ENCODE measurements at places on chromosomes 1 and 21.
A peak's percentile ranks its signal among the peaks of the same experiment; 100 is the strongest.

DNA sequence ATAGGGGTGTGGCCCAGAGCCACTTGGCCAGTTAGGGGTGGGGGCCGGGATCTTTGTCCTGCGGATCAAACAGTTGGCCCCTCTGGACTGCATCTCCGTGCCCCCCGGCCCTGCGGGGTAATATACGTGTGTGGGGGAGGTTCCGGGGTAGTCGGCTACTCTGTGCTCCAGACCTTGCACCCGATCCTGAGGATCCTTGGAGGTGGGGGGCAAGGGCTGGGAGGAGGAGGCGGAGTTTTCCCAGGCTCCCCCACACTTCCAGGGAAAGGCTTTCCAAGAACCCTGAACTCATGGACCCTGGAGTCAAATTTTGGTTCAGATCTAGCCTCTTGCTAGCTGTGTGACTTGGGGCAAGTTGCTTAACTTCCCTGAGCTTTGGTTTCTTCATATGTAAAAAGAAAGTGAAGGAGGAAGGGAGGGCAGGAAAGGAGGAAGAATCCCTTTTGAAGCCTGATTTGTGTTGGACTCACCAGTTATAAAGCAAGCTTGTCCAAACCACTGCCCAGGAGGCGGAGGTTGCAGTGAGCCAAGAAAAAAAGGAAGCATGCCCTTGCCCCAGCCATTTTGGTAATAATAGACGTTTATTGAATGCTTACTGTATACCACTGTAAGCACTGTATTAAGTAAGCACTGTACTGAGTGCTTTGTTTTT lies 686 bp downstream of the MIIP start:
- DNase-seq, result no peak

DNA sequence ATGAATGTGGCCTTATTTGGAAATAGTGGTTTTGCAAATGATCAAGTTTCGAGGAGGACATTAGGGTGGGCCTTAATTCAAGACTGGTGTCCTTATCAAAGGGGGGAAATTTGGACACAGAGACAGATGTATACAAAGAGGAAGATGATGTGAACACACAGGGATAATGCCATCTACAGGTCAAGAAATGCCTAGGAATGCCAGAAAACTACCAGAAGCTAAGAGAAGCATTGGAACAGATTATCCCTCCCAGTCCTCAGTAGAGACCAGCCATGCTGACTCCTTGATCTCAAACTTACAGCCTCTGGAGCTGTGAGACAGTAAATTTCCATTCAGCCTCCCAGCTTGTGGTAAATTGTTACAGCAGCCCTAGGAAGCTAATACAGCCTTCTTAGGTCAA lies 151.4 kb downstream of the PTGER3 start:
- no peak for DNase-seq

- DNase-seq, result no peak
These were observed 181.4 kb upstream of the B3GALT2 start for GRCh38 chr1:193367863-193368262.

DNA sequence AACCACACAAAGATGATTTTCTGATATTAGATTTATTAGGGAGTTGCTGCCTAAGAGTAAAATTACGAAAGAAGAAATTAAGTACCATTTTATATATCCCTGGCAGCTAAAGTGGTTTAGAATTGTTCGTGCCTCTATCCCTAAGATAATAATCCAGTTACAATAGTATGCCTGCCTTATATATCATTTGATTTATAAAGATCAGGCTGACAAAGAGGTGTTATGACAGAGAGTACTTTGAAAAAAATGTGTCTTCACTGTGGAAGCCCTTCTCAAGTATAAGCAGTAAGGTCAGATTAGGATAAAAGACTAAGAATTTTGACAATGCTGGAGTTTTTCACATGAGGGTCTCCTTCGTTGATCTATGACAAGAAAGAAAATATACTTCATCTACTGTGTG lies 619.9 kb downstream of the ADGRL2 start:
- no peak for DNase-seq

DNA sequence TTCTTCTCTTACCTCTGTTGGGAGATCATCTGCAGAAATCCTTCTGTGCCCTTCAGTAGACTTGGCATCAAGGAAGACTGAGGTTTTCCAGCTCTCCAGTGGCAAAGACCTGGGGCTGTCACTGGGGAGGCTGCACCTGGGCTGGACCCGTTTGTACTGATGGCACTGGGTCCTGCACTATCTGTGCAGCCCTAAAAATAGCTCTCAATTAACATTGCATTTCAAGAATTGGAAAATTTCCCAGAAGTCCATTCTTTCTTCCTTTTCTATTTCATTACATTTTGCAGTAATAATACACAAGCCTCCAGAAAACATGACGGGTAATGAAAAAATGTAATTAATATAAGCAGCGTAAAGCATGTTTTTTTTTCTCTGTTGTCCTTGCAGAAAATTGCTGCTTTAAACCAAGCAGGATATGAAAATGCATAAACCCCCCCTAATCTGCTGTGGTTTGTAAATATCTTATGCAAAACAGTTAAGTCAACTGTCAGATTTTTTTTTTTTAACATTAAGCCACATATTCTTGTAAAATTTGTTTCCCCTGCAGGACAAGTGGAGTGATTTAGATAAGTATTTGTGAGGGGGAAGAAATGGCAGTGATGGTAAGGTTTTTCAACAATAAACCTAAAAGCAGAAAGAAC lies 64.9 kb downstream of the LMO4 start:
- no peak for DNase-seq

- DNase-seq, result no peak
These were observed 78.0 kb downstream of the BCAR3 start for GRCh38 chr1:93603601-93604000.

DNA sequence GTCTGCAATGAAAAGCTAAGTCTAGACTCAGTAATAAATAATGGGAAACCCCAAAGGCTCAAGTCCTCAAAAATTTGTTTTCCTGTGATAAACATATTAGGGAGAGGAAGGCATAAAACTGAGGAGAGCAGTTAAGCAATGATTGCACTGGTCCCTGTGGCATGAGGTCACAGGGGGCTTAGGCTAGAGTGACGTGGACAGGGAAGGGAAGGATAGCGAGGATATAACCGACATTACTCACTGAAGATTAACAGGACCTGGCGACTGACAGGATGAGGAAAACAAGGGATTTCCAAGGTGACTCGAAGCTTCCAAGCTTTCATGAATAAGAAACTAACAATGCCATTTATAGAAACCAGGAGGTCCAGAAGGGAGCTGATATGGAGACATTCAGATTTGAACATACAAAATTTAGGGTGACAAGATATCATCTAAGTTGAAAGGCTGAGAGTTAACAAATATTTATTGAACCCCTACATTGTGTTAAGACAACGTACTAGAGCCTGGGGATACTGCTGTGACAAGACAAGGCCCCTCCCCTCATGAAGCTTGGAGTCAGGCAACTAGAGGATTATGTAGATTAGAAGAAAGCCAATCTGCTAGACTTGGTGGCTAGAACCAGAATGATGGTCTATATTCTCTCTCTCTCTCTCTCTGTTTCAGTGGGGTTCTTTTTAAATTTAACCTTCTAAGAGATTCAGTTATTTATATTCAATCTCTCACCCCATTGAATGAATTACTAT lies 33.2 kb upstream of the PKN2 start:
- no peak for DNase-seq

- DNase-seq, result no peak
These were observed 7.0 kb downstream of the OMA1 start for GRCh38 chr1:58539553-58539952.

- no peak for DNase-seq
These were observed 107.9 kb downstream of the SPSB1 start for GRCh38 chr1:9400425-9401079.

GRCh38 chr1:9710037-9710436 lies 58.5 kb downstream of the PIK3CD start:
- no peak for DNase-seq

- DNase-seq, result no peak
These were observed 17.3 kb upstream of the PLEKHG5 start for GRCh38 chr1:6508816-6509189.

GRCh38 chr1:107555578-107555977 lies 409.4 kb downstream of the VAV3 start:
- no peak for DNase-seq

- no peak for DNase-seq
These were observed 1600.6 kb upstream of the B3GALT2 start for GRCh38 chr1:194787001-194787400.

- no peak for DNase-seq
These were observed 21.5 kb downstream of the RCAN1 start for GRCh38 chr21:34593423-34593822.

DNA sequence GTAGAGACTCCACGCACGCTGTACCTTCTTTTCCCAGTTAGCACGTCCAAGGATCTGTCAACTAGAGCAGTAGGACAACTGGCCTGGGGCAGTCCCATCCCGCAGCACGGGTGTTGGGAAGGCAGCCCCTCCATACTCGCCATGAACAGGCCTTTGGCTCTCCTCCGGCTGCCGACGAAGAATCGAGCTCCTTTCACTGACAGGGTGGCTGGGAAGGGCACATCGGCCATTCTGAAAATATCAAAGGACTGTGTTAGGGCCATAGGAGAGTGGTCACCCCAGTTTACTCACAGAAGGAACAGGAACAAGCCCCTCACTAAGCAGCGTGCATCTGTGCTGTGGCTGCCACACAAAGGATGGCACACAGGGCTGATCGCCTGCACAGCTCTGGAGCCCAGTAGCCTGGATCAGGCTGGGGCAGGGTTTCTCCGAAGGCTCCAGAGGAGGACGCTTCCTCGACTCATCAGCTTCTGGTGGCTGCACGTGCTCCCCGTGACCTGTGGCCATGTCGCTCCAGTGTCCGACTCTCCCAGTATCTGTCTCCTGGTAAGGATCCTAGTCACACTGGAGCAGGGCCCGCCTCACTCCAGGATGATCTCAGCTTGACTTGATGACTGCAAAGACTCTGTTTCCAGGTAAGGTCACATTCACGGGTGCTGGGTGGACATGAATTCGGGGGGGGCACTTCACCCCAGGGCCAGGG lies 8.9 kb downstream of the KRTAP10-1 start:
- no peak for DNase-seq

- no peak for DNase-seq
These were observed 1.6 kb downstream of the EPS8L3 start for GRCh38 chr1:109762039-109762585.

DNA sequence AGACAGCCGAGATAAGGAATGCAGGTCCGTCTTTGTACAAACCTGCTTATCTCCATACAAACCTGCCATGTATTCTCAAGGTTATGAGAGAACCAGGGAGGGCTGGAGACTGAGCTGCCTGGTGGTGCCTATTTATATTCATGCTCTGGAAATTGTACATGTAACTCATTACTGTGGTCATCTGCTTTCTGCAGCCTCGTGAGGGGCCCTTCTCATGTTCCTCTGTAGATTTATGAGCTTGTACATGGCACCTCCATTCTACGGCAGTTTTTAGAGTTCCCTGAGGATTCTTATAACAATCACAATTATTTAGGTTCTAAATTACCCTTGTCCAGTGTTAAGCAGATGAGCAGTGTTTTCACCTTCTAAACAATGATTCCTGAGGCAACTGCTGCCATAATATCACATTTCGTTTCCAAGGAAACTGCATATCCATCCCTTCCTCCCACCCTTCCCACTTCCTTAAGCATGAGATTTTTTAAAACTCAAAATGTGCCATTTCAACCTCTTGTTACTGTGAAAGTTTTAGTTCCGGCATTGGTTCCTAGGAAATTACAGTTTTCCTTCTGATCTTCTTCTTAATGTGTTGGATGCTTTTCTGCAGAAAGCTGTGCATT lies 112.1 kb downstream of the ST6GALNAC3 start:
- DNase-seq, result no peak

- DNase-seq, result no peak
These were observed 1.7 kb downstream of the LIN28A start for GRCh38 chr1:26412180-26412840.

DNA sequence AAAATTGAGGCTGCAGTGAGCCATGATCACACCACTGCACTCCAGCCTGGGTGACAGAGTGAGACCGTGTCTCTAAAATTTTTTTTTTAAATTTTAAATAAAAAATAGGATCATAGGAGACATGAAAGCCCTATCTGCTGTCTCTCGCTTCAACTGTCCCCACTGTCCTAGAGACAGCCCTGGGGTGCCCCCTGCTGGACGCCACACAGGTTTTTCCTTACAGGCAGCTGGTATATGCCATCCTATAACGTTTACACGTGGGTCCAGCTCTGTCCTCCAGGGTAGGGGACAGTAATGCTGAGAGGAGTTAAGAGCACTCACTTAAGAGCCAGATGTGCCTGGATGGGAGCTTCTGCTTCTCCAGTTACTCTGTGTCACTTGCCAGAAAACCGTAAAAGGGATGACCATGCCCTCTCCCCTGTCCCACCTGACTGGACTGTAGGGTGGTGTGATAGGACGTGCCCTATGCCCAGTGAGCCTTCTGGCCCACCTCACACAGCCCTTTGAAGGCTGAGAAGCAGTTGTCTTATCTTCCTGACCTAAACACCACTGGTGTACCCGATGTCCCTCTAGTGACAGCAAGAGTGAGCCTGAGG lies 8.5 kb downstream of the FBXO2 start:
- peak; percentile 58 for DNase-seq

GRCh38 chr1:246544001-246544400 lies 22.1 kb downstream of the TFB2M start:
- DNase-seq, result no peak

- no peak for DNase-seq
These were observed 55.7 kb downstream of the CAPZB start for GRCh38 chr1:19429611-19430010.

- DNase-seq, result no peak
These were observed 5.1 kb upstream of the CTSK start for GRCh38 chr1:150813028-150813707.

GRCh38 chr1:96992871-96993270 lies 271.3 kb downstream of the PTBP2 start:
- no peak for DNase-seq

DNA sequence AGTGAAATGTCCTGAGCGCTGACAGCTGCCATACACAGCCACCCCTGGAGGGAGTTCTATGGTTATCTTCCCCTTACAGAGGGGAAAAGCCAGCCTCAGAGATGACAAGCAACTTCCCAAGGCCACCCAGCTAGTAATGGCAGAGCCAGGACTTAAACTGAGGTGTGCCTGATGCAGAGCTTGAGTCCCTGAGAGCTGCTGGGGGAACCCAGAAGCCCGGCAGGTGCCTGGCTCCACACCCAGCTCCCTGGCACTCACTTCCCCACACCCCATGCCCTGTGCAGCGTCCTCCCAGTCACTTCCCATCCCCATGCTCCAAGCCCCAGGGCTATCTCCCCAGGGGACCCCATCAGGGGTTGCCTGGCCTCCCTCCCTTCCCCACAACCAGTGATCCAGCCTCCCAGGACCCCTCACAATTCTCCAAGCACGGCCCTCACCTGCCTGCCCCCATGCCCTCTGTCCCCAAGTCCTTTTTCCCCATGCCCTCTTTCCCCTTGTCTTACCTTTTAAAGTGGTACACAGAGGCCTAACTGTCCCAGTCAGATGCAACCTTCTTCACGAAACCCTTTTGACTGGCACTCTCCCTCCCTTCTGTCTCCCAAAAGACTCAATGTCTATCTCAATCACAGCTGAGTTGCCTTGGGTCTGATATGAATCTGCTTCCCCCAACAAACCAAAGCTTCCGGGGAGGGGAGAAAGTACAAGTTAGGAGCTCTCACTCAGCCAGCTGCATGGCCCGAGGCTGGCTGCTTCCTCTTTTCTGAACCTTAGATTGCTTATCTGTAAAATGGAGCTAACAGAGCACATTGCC lies 39.8 kb upstream of the LRP8 start:
- DNase-seq, result no peak

GRCh38 chr1:164660775-164661174 lies 101.8 kb downstream of the PBX1 start:
- no peak for DNase-seq

All from anterior cingulate cortex (tissue), 58 donors.